ENCODE measurements at places on chromosomes 2 and 18. TPM values are rescaled to one million over a fixed set of nuclear protein-coding genes. Genes with fewer than 3 reads are reported as not detected.

Gene PPP1R1C
- not detected for total RNA-seq

- H3K27ac ChIP-seq: no peak overlapping the region
- no peak overlapping the region for H3K4me3 ChIP-seq
- H3K27me3 ChIP-seq: peaks cover 4% of the 10 kb centered on the region
- H3K4me1 ChIP-seq: no peaks in the 10 kb centered on the region
- DNase-seq: no peak
These were observed 84.1 kb upstream of the NABP1 start for GRCh38 chr2:191593622-191594385.

DNA sequence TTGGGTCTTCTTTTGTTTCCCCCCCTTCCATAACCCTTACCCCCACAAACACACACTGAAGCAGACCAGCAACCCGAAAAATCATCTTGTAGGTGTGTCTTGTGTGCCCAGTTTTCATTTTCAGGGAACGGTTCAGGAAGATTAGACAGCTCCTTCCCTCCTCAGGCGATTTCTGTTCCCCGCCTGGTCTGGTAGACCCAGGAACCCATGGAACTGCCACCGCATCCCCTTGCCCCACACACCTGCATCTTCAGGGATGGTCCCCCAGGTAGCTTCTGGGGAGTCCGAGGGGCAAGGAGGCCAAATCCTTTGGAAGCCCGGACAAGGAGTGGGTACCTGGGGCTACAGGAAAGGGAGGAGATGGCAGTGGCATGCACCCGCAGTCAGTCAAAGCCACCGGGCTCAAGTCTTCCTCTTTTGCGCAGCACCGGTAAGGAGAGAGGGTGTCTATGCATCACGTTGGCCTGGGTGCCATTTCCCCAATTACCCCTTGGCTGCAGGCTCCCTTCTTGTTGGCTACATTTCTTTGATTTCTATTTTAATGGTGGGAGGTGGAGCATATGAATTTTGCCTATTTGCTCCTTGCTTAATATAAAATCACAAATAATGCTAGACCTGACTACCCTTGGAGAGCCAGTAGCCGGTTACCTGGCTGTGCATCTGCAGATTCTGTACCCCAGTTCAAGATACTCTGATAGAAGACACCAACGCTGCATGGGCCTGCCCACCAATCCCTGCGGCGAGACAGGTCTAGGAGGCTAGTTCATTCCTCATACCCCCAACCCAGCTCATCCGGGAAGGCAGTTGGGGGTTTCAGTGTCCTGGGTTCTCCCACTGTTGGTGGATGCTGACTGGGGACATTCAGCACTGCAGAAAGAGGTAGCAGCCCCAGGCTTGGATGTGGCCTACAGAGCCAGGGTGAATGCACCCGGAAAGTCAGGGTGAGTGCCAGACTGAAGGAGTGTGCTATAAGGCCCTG, 30.0 kb upstream of the ATP6V1B1 start:
- peaks cover 11% of the 10 kb centered on the region for H3K36me3 ChIP-seq
- no peak overlapping the region for H3K27ac ChIP-seq
- H3K27me3 ChIP-seq: peaks cover 82% of the 10 kb centered on the region
- peaks cover 21% of the 10 kb centered on the region for H3K4me1 ChIP-seq
- no peak for DNase-seq
- no peak overlapping the region for H3K4me3 ChIP-seq

DNA sequence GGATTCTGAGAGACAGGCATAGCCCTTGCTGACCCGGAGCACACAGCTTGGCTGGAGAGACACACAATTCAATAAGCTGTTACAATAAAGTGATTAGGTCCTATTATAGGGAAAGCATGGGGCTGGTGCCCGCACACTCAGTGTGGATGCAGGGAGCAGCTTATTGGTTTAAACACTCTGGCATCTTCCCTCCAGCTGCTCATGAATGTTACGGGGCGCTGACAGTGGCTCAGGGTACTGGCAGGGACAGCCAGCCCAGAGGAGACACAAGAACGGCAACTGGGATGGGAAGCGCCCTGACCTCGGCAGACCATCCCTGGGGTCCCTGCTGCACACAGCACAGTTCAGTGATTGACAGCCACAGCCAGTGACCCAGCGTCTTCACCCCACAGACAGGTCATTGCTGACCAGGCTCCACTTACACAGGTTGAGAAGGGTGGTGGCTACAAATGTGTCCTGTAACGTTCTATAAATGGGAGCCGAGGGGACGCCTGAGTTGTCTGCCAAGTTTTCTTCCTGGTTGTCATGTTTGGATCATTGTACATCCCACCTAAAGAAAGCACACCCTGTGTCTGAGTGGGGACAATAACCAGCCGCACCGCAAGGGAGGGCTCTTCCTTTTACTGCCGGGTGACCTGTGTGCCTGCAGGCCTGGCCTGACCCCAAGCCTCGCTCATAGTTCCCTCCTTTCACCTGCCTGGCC, 60.3 kb downstream of the SH3BP4 start:
- H3K27me3 ChIP-seq: no peaks in the 10 kb centered on the region
- no peak overlapping the region for H3K27ac ChIP-seq
- no peak for DNase-seq
- no peaks in the 10 kb centered on the region for H3K4me1 ChIP-seq
- H3K36me3 ChIP-seq: no peaks in the 10 kb centered on the region

GRCh38 chr2:58221909-58222308, 19.2 kb downstream of the FANCL start:
- H3K27me3 ChIP-seq: no peaks in the 10 kb centered on the region
- DNase-seq: no peak
- peaks cover 7% of the 10 kb centered on the region for H3K36me3 ChIP-seq
- H3K27ac ChIP-seq: no peak overlapping the region
- peaks cover 1% of the 10 kb centered on the region for H3K4me1 ChIP-seq
- H3K4me3 ChIP-seq: no peak overlapping the region

DNA sequence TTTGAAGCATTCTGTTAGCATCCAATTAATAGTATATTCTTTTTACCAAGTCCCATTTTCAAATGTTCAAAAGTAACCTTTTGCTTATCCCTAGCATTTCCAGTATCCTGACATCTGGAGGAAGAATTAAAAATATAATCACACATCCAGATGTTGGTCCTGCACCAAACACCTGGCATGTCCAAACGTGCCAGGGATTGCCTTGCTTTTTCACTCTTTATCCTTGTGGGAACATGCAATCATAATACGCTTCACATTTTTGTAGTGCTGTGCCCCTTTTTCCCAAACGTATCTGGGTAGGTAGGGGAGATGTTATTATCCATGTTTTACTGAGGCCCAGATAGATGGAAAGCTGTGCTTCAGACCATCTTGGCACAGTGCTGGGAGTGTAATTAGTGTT, 133.0 kb downstream of the TPGS2 start:
- H3K36me3 ChIP-seq: no peaks in the 10 kb centered on the region
- DNase-seq: no peak
- no peaks in the 10 kb centered on the region for H3K4me1 ChIP-seq

DNA sequence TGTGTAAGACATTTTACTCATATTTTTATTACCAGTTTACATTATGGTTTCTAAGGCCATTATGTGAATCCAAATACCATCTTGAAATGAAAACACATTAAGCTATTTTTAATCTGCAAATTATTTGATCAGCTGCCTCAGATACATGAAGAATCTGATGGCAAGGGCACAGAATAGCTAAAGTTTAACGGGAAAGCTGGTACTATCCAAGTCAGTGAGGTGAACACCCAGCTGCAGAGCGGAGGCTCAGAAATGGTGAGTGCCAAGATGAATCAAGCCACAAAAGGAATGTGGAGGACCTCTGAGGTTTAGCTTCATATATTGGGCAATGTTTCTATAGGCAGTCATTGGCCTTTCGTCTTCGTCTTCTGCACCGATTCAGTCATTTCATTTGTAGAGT, 75.1 kb downstream of the DPP10 start:
- no peak overlapping the region for H3K27ac ChIP-seq
- no peak overlapping the region for H3K4me3 ChIP-seq
- no peaks in the 10 kb centered on the region for H3K36me3 ChIP-seq
- H3K4me1 ChIP-seq: no peaks in the 10 kb centered on the region
- DNase-seq: no peak
- H3K27me3 ChIP-seq: peaks cover 3% of the 10 kb centered on the region

- no peaks in the 10 kb centered on the region for H3K27me3 ChIP-seq
- H3K4me3 ChIP-seq: no peak overlapping the region
- DNase-seq: no peak
- H3K27ac ChIP-seq: no peak overlapping the region
- no peaks in the 10 kb centered on the region for H3K36me3 ChIP-seq
- no peaks in the 10 kb centered on the region for H3K4me1 ChIP-seq
These were observed 15.1 kb upstream of the DYNC2LI1 start for GRCh38 chr2:43758739-43759138.

DNA sequence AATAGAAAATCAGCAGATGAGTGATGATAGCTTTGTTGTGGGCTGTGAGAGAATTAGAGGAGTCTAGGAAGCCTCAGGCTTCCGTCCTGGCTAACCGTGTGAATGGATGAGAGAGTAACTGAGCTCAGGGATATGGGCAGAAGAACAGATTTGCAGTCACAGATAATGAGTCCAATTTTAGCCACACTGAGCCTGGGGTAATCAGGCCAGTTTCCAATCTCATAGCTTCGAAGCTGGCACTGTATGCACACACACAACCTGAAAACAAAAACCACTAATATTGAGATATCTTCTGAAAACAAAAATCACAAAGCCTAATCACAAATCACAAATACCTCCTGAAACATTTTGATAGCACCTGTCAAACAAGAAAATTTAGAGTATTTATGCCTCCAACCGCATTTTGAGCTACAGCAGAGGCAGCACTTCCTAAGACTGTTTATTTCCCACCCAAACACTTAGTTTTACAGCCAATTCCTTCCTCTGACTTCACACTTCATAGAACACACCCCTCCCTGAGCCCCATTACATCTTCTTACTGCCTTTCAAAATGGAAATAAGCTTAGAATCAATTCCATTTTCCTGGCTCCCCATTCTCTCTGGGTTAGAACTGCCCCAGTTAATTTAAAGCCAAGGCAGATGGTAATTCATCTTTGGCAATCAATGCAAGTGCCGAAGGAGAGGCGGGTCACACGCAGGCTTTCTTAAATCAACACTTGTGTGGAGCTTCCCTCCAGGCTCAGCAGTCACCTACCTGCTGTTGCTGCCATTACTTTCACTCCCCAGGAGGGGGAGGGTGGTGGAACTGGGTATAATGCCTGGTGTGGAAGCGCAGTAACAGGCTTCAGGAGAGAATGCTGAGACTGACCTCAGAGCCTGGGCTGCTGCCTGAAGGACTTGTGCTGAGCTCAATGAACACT, 18.9 kb downstream of the TTR start:
- no peak overlapping the region for H3K27ac ChIP-seq
- H3K4me1 ChIP-seq: no peaks in the 10 kb centered on the region
- H3K27me3 ChIP-seq: peaks cover 5% of the 10 kb centered on the region
- H3K36me3 ChIP-seq: no peaks in the 10 kb centered on the region
- no peak for DNase-seq
